ENCODE measurements at places on chromosomes 4 and X.

DNA sequence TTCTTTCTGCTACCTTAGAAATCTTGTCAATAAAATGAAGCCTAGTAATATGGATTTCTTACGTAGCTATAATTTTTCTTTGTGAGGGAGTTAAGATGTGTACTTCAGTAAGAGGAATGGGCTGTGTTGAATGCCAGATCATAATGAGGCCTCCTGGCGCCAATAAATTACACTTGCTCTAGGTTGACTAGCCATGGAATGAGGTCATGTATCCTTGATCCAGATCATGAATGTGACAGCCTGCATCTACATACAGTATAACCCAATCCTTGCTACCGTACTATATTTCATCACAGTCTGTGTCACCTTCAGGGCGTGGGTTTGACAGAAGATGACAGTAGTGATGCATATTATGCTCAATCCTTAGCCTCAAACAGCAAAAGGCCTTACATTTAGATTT, 36.2 kb downstream of the NHS start:
- DNase-seq: no peak

DNA sequence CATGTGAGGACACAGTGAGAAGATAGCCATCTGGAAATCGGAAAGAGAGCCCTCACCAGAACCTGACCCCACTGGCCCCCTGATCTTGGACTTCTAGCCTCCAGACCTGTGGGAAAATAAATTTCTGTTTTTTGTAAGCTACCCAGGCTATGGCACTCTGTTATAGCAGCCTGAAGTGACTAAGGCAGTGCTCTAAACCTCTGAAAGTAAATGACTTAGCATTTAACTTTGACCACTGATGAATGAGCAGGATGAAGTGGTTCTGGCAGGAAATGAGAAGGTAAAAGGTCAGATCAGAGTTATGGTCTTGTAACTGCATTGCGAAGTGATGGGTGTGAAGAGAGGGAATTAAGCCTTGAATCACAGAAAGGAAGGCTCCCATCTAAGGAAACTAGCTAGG, 17.0 kb downstream of the GPAT3 start:
- peak; percentile 20 for DNase-seq

DNA sequence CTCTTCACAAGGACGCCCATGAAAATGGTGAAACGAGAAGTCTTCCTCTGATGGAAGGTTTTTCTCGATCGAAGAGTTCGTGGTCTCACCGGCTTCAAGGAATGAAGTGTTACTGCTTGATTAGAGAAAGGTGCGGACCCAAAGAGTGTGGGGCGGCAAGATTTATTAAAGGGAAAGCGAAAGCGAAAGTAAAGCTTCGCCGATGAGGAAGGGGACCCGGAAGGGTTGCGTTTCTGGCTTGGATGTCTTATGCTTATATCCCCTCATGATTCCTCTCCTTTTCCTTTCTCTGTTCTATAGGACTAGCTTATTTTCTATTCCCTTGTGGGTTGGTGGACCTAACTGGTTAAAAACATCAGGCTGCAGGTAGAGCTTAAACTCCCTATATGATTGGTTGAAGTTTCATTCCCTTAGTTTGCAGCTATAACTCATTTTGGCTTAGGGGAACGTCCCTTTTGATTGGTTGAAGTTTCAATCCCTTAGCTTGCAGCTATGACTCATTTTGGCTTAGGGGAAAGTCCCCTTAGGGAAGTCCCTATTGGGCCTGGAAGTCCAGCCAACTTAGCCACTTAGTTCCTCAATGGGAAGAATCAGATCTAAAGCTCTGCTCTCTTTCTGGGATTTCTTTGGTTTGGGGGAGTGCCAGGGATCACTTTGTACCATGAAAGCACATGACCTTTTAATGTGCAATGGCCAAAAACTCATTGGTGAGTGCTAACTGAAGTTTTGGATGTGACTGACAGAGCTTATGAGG, 1025.0 kb upstream of the PCDH10 start:
- no peak for DNase-seq

- DNase-seq: no peak
These were observed 31.3 kb downstream of the PHF8 start for GRCh38 chrX:54012830-54013500.

GRCh38 chr4:83870328-83870950, 334.5 kb downstream of the GPAT3 start:
- no peak for DNase-seq

DNA sequence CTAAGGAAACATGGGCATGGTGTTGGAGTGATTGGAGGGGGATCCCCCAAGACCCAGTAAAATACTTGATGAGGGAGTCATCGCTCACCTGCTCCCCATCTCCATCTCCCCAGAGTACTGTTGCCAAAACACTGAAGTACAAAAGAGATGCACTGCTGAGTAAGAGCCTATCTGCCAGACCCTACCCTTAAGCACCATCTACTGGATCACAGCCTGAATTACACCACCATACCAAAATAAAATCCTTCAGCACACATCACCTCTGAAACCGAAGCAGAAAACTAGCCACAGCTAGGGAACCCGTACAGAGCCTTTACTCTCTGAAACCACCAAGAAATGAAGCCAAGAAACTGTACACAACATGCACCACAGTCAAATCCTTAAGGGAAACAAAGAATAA, 466.3 kb upstream of the ACTRT1 start:
- no peak for DNase-seq

DNA sequence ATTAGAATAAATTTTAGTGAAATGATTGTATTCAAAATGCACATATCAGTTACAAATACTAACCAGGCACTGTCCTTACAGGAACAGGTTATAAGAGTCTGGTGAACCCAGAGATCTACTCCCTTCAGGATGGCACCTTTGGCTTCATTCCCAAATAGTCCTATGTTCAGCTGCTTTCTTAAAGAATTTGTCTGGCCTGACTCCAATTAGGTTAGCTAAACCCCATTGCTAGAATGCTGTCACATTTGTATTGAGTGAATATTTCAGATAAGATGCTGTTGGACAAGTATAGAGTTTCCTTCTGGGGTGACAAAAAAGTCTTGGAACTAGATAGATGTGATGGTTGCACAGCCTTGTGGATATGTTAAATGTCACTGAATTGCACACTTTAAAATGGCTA, 69.4 kb downstream of the EFHC2 start:
- no peak for DNase-seq

GRCh38 chr4:16449406-16449805, 223.1 kb upstream of the TAPT1 start:
- no peak for DNase-seq

DNA sequence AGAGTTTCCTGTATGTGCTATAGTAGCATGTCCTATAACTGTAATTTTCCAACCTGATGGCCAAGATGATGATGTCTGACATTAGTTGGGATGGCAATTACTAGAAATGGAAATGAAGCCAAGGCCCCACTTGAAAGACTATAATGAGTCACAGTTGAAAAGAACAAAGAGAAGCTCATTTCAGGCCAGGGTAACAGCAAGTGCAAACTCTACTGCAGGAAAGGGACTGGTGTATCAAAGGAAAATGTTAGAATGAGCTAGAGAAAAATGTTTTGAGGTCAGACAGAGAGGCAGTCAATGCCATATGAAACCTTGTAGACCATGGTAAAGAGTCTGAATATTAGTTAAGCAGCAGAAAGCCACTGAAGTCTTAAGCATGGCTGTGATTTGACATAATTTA, 146.2 kb upstream of the SH3RF1 start:
- DNase-seq: no peak

DNA sequence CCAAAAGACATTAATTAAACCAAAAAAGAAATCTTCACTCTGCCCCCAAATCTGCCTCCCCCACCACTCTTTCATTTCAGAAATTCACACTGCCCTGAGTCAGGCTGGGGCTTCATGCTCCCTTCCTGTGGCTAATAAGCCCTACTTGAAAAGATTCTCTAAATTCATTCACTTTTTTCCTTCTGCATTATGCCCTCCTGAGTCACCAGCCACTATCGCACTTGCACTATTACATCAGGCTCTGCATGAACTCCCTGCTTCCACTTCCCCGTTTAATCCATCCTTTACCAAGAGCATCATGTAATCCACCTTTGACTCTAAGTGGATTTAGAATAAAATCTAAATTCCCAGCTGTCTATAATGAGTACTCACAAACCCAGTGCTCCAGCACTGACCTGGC, 295.4 kb upstream of the KLF3 start:
- DNase-seq: no peak

DNA sequence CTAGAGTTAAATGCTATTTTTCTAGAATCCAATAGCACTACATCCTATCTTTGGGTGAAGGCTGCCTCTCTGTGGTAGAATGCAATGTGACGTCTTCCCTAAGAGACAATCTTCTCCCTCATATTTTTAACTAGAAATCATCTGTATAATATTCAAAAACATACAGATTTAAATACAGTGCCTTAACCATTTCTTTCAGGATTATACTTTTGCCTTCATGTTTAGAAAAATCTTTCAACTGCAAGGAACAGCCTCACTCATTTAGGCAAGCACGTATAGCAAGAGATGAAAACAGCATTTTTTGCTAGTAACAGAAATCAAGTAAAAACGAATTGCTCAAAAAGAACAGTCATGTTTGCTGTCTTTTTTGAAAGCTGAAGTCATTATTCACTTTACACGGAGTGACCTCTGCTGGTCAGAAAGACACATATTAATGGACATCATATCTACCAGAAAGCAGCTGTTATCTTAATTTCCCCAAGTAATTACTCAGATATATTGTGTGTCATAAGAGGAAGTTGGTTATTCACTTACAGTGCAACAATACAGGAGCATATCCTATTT, 422.3 kb downstream of the STPG2 start:
- DNase-seq: peak; percentile 2

DNA sequence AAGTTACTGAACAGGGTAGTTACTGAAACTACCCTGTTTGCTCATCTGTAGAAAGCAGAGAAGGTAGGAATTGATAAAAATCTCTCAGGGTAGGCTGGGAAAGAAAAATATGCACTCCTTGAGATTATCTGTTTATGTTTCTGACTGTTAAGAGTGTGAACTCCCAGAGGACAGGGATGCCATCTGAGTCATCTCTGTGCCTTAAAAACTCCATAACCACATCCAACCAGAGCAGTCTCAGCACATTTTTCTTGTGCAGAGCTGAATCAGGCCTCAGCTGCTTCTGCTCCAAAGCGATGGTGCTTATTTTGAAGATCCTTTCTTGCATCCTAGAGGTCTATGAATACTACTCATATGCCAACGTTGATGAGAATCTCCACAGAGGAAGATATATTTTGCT, 9.9 kb downstream of the CENPVL3 start:
- DNase-seq: no peak

- no peak for DNase-seq
These were observed 43.9 kb downstream of the TMEM154 start for GRCh38 chr4:152635851-152636250.

GRCh38 chrX:114619874-114620273, 36.0 kb downstream of the HTR2C start:
- no peak for DNase-seq

DNA sequence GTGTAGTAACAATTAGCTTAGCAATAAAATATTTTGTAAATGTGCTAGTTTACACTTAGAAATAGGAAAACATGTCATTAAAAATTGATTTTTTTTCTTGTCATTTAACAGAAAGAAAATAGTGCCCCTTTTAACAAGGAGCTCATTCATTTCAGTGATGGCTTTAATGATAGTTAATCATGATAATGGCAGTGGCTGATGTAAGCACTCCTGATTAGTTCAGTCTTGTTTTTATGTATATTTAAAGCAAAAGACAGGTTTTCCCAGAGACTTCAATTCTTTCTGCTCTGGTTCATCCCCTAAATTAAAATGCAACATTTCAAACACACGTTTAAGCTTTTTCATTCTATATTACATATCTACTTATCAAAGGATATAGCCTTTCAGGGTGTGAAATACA, 1039.5 kb upstream of the PCDH7 start:
- no peak for DNase-seq

DNA sequence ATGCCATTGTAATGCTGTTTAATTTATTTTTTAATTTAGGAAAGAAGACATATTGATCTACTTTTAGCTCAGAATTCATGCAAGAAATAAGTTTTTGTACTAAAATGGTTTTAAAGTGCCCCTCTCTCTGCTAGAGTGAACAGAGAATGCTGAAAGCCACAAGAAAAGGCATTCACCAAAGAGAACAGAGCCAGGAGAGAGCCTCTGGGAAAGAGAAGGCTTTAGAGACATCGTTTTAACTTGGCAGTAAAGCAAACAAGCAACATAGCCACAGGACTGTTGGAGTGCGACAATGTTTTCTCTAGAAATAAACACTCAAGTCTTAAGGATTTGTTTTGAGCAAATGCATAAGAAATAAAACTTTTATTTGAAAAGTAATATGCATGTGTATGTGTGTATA, 484.1 kb upstream of the CPEB2 start:
- no peak for DNase-seq

- no peak for DNase-seq
These were observed 468.3 kb upstream of the BOD1L1 start for GRCh38 chr4:14095831-14096230.

DNA sequence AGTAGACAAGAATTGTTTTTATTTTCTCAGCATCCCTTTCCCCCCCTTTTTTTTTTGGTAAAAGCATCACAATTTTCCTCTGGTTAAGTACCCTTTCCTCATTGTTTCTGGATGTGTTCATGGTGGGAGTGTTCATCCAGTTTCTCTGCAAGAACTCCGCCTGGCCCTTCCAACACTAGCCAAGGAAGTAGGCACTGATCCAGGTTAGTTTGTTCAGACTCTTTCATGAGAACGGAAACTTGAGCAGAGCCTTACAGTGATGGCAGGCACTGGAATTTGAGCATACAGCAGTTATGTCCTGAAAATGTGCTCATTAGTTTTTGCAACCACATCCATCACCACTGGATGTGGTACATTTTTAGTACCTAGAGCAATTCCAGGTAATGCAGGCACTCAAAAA, 336.1 kb upstream of the BOD1L1 start:
- DNase-seq: no peak

DNA sequence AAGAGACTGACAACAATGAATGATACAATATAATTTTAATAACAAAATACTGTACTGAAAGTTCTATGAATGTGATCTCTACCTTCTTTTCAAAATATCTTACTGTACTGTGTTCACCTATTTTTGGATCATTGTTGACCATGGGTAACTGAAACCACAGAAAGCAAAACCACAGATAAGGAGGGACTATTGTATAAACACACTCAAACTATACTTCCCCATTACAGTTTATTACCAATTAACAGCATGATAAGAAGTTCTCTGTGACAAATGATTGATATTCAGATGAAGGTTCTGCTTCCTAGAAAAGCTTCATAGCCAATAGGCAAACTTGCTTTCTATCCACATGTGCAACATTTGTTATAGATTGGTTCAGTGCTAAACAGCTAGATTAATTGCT, 50.1 kb downstream of the GABRG1 start:
- DNase-seq: no peak

GRCh38 chr4:64969081-64969480, 559.8 kb upstream of the TECRL start:
- DNase-seq: no peak

Data from HTR-8/SVneo (cell line).